Hepatic stellate cell (primary cell): ENCODE measurements at places on chromosomes 7 and 10.

DNA sequence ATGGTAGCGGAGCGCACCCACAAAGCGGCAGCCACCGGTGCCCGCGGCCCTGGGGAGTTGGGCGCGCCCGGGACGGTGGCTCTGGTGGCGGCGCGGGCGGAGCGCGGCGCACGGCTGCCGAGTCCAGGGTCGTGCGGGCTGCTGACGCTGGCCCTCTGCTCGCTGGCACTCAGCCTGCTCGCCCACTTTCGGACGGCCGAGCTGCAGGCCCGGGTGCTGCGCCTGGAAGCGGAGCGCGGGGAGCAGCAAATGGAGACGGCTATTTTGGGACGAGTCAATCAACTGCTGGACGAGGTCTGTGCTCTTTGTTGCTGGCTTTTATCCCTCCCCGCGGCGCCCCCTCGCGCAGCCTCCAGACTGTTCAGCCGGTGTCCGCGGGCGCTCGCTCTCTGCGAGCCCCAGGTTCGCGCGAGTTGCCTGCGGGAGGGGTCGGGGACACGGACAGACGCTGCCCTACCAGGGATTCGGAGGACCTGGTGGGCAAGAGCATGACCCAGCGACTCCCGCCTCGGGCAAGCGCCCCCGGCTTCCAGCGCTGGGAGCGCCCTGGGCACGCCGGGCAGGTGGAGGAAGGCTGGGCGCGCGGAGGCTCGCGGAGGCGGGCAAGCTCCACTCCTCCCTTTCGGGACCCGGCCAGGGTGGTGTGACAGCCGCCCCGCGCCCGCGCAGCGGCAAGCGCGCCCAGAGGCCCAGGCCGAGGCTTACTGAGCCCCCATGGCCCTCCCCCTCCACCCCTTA, 887 bp downstream of the COL13A1 start:
- peak; percentile 78 for DNase-seq

DNA sequence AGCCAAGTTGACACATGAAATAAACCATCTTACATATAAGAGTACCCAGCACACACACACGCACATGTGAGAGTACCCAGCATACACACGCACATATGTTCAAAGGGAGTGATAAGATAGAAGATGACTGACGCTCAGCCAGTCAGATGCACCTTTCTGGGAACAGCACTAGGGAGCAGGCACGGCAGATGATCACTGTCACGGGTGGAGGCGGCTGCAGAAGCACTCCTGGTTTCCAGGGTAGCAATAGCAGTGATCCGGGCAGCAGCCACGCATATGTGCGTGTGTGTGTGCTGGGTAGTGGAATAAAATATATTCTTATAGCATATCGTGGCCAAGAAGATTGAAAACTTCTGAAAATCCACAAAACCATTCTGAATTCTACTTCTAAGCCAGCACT, 85.8 kb upstream of the NAMPT start:
- no peak for DNase-seq

DNA sequence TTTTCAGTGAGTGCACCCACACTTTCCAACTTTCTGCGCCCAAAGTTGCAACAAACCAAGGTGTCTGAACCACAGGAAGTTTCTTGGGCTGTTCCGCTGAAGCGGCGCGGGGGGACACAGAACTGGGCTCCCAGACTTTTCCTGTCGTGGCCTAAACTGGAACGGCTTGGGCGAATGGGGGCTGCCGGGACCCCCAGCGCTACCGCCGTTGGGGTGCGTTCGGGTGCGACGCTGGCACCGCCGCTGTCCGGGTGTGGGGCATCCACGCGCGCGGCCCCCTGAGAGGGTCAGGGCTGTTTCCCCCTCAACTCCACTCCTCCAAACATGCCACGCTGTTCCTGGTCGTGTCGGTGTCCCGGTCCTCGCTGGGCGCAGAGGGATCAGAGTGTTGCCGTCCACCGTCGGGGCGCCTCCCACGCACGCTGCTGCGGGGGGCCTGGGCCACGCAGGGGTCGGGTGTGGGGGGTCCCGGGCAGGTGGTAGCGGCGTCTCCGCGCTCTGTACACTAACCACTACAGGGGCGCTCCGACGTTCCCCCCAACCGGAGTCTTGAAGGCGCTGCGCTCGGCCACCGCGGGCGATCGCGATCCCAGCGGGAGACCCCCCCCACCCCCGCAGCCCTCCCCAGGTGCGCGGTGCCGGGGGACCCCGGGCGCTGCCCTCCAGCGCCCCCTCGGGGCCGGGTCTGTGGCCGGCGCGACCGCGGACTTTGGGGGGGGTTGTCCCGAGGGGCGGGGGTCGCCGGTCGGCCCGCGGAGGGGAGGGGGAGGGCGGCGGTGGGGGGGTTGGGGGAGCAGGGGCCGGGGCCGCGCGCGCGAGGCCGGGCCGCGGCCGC, 2.2 kb upstream of the CUX1 start:
- DNase-seq, result peak; percentile 53

- DNase-seq, result no peak
Measured at GRCh38 chr10:87702260-87702972, 42.7 kb downstream of the PAPSS2 start.

GRCh38 chr10:58637352-58637751, 124.7 kb downstream of the BICC1 start:
- no peak for DNase-seq

GRCh38 chr7:98911916-98912315, 33.6 kb downstream of the TRRAP start:
- DNase-seq, result no peak

DNA sequence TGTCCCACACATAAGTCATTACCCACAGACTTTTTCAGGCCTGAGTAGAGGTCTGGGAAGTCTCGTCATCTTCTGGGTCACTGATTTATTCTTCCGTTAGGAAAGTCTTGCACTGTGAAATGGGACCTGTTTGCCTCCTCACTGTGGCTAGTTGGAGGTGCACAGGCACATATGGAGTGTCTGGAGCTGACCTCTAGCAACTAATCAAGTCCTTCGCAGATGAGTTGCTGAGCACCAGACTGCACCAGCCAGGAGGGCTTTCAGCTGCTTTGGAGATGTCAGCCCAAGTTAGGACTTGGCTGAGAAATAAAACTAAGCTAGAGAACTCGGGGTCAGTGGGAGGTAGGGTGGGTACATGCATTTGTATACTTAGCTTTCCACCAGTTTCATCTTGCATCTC, 578.0 kb downstream of the GRID1 start:
- no peak for DNase-seq

DNA sequence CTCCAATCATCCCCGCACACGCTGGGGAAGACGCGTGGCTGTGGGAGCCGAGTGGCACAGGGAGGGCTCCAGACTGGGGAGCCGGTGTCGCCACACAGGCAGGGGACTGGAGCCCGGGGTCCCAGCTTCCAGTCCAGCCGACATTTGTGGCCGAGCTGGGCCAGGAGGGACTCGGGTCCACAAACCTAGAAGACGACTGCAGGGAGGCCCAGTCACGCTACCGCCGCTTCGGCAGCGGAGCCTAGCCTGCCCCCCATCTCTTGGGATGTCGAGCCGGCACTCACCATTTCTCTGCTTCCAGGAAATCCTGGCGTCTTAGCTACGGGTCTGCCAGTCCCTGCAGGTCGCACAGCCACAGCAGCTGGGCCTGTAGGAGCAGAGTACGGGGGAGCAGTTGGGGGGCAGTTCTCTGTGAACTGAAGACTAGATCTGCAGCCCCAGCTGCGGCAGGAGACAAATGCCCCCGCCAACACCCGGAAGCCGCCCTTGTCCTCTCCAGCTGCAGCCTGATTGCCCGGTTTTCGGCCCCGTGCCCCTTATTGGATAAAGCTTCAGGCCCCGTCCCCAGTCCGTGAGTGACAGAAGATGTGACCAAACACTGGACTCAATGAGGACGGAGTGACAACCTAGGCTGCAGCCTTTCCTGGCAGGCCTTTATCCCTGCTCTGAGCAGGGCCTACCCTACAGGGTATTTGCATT, 270.7 kb downstream of the ZNF33B start:
- peak; percentile 71 for DNase-seq

DNA sequence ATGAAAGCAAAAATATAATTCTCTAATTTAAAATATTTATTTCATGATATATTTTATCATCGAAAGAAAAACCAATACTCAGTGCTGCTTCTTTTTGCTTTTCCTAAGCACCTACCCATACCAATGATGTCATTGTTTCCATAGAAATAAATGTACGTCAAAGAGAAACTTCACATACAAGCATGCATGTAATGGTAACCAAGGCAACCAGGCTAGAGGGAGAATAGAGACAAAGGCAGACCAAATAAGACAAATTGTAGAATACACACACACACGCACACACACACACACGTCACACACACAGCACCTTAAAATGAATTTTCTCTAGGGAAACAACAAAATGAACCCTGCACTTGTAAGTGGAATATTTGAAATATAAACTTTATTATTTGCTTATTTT, 75.5 kb downstream of the MACC1 start:
- DNase-seq, result no peak
